Activated CD4-positive, alpha-beta T cell treated with anti-CD3 and anti-CD28 coated beads, Interleukin-2, amount 50 U/mL, for 24 hours (primary cell): ENCODE measurements at places on chromosomes 12 and 14.

DNA sequence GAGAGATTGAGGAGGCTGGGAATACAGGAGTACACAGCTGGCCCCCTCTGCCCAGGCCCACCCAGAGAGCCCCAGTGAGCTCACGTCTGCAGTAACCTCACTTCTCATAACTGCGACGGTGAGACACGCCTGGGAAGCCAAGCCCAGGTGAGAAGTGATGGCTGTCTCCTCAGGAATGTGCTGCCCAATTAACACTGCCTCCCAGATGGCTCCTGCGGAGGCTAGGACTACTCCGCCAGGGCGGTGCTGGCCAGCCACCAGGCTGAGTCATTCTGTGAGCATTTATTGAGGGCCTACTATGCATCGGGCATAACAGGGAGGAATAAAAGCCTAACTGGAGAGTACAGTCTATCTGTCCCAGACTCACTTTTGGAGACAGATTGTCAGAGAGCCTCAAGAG lies 9.3 kb upstream of the TMEM106C start:
- no peak for DNase-seq

- DNase-seq = no peak
These were observed 64.4 kb downstream of the ADGRD1 start for GRCh38 chr12:131018019-131018620.

DNA sequence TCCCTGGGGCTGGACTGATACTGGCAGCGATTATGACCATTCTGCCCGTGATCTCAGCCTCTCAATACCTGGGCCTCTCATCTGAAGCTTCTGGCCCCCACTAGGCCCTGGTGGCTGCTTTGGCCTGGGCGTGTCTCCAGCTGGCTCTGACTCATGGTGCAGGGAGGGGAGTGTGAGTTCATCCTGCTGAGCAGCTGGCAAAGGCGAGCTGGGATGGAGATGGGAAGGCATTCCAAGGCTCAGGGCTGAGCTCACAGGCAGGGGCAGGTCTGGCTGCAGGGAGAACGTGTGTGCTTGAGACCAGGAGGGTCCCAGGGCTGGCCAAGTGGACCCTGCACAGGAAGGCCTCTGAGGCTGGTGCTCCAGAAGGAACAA lies 221.8 kb downstream of the TMEM121 start:
- no peak for DNase-seq

DNA sequence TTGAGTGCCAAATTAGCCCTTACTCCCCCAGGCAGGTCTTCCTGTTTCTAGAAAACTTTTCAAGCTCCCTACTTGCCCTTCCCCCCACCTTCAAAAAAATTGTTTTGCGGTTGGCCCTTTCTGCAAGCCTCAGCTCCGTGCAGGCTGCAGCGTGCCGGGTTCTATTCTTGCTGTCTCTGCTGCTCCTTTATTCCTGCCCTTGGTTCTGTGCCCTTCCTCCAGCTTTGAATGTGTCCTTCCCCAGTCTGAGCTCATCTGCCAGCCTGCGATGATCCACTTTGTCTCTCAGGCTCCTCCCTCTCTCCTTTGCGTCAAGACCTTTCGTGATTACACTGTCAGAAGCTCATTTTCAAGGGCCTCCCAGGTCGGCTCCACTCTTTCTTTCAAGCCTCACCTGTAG lies 98.6 kb downstream of the IRF2BPL start:
- DNase-seq = peak; percentile 39

- no peak for DNase-seq
These were observed 139.5 kb downstream of the CHST11 start for GRCh38 chr12:104596134-104596799.

- no peak for DNase-seq
These were observed 357.8 kb upstream of the USP15 start for GRCh38 chr12:61902403-61902802.

- no peak for DNase-seq
These were observed 3.1 kb upstream of the AVIL start for GRCh38 chr12:57821474-57822214.
